ENCODE measurements at places on chromosomes 2 and 18.

GRCh38 chr2:217857624-217858506 lies 144.9 kb downstream of the TNS1 start:
- DNase-seq = no peak

- DNase-seq = no peak
These were observed 22.9 kb upstream of the GRB14 start for GRCh38 chr2:164644036-164644700.

DNA sequence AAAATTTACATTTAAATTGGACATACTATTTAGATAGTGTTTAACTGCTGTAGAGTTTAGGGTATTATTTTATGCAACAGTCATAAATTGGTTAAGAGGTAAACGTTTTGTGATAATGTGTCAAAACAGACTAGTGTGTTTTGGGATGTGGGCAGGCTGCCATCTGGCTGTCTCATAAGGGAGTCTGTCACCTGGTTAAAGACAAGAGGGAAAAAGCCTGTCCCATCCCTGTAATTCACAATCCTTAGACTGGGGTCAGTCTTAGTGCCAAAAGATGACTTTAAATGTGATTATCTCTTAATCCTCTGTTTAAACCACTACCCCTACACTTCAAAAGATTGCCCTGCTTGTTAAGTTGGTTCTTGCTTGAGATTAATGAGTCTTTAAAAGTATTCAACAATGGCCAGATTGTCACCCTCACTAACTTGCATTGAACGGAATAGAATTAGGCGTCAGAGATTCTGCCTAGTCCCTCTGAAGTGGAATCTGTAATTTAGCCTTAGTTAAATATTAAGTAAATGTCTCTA lies 59.2 kb downstream of the SGPP2 start:
- peak; percentile 20 for DNase-seq

DNA sequence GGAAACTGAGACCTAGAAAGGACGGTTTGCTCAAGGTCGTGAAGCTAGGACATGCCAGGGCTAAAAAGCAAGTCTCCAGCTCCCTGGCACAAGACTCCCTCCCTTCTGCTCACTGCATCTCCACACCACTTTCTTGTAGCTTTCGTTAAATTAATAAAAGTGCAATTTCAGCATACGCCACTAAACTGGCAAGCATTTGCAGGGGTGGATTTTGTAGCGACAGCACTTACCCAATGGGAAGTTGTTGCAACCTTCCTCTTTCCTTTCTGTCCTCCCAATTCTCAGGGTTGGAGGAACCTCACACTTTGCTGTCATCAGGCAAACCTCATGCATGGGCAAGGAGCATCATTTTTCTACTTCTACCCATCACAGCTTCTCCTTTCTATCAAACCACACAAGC lies 7.4 kb upstream of the RHOB start:
- peak; percentile 85 for DNase-seq

- DNase-seq = no peak
These were observed 16.6 kb downstream of the SESTD1 start for GRCh38 chr2:179248024-179248348.

GRCh38 chr2:29900971-29901633 lies 20.3 kb downstream of the ALK start:
- DNase-seq = no peak
